Effector CD4-positive, alpha-beta T cell (primary cell): ENCODE measurements at places on chromosomes 2 and 18.

- no peak for DNase-seq
These were observed 8.9 kb upstream of the CHRNA1 start for GRCh38 chr2:174773215-174773614.

- DNase-seq, result no peak
These were observed 107.4 kb downstream of the POLR1A start for GRCh38 chr2:85998071-85998991.

- no peak for DNase-seq
These were observed 336.4 kb downstream of the EIPR1 start for GRCh38 chr2:3041246-3041645.

GRCh38 chr2:9741110-9741509 is 102.2 kb upstream of the TAF1B start:
- no peak for DNase-seq

DNA sequence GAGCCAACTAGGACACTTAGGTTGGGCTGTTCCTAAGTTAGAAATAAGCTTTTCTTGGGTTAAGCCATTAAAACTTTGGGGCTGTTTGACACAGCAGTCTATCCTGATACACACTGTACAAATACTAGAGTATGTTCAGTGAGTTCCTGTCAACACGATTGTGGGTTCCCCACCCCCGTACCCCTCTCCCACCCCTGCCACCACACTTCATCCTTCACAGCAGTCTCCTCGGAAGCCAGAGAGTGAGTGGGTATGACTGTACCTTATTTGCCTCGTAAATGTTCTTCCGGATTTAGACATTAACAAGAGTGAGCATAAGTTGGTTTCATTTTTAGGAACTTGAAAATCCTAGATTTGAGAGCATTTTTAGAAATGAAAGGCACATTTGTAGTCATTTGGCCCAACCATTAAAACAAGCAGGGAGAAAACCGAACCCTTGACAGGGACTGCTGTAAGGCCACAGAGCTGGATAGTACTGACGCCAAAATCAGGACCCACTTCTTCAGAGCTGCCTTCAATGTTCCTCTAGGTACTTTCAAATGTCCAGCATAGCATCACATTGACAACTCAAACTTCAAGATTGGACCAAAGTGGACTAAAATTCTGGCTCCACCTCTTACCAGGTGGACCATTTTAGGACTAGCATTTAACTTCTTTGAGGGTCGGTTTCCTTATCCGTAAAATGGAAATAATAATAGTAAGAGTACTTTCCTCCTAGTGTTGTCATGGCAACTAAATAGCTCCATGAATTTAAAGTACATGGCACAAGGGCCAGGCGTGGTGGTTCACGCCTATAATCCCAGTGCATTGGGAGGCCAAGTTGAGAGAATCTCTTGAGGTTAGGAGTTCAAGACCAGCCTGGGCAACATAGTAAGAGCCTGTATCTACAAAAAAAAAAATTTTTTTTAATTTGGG is 166.3 kb upstream of the SERTAD2 start:
- no peak for DNase-seq

DNA sequence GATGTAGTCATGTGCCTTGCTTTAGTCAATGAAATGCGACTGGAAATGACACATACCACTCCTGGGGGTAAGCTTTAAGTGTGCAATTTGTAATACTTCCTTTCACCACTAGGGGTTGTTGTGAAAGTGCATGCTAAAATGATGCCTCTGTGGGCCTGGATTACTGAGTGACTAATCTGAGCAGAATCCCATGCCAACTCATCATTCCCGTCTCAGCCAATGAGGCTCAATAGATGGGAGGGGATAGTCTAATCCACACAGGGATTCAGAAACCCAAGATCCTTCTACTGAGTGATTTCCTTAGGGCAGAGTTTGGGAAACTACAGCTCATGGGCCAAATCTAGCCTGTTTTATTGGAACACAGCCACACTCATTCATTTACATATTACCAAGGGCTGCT is 54.0 kb downstream of the HRH4 start:
- no peak for DNase-seq

DNA sequence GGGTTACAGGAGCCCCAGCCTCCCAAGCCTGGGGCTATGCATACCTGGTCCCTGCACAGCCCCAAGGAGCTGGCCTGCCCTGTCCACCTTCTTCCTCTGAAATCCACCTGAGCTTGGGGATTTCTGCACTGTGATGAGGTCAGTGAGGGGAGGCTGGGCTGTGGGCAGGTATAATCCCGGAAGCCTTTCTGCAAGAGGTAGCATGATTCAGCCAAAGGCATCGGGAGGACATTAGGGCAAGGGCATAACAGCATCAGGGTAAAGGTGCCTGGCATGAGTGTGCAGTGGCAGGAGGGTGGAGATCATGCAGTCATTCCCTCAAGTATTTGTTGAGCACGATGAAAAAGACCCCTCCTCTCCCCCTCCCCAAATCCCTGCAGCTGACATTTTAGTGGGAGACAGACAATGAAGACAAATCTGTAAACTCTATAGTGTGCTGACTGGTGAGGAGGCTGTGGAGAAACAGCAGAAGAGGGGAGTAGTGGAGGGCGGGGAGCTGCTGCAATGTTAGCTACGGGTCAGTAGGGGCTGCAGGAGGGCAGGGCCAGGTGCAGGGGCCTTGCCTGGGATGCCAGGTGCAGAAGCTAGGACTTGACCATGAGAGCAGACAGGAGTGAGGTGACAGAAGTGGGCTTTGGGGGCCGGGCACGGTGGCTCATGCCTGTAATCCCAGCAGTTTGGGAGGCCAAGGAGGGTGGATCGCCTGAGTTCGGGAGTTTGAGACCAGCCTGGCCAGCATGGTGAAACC is 18.7 kb downstream of the ZFP36L2 start:
- DNase-seq, result no peak

- DNase-seq, result no peak
These were observed 264.7 kb downstream of the METTL4 start for GRCh38 chr18:2306606-2307005.

DNA sequence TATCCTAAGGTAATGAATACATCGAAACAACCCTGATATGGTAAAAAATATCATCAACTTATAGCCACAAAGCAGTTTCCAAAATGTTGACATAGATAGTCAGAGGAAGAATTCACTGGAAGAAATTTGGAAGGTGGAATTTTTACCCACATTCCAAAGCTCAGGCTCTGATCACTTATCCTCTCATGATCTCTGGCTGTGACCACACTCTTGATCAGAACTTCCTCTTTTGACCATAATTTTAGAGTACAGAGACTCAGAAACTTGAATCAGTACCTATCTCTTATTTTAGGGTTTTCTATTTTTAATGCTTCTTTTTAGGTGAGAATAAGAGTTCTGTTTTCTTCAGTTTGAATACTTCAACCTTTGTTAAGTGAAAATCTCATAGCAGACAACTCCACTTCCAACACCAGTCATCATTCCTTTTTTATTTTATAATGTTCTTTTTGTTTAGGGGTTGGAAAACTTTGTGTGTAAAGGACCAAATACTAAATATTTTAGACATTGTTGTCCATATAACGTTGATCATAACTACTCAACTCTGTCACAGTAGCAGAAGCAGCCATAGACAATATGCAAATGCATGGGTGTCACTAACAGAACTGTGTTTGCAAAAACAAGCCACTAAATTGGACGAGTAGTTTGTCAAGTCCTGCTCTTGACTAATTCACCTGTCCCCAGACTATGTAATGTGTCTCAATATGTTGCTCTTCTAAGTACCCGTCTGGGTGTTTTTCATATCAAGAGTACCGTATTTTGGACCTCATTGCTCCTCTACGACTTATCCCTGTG is 891.6 kb upstream of the CRIM1 start:
- DNase-seq, result no peak

GRCh38 chr2:110755491-110756078 is 23.2 kb downstream of the ACOXL start:
- no peak for DNase-seq

GRCh38 chr2:237026981-237027711 is 58.5 kb upstream of the COPS8 start:
- peak; percentile 17 for DNase-seq

DNA sequence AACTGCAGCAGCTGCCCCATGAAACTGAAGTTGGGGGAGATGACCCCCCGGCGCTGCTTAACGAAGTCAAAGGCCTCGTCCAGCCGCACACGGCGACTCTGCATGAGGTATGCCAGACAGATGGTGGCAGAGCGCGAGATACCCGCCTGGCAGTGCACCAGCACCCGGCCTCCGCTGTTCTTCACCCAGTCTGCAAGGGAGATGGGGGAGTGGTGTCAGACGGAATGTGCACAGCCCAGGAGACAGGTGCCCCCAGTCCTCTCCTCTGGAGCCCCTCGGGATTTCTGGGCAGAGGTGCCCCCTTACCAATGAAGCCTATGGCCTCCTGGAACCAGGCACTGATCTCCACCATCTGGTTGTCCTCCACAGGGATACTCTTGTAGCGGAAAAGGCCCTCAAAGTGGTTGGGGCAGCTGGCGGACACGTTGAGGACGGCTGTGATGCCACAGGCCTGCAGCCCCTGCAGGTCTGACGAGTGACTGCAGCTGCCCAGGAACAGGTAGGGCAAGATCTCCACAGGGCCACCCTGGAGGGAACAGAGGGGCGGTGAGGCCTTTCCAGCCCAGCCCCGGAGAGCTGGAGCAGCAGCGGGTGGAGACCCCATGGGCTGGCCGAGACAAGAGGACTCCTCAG is 1.3 kb downstream of the DUSP2 start:
- DNase-seq, result peak; percentile 25

DNA sequence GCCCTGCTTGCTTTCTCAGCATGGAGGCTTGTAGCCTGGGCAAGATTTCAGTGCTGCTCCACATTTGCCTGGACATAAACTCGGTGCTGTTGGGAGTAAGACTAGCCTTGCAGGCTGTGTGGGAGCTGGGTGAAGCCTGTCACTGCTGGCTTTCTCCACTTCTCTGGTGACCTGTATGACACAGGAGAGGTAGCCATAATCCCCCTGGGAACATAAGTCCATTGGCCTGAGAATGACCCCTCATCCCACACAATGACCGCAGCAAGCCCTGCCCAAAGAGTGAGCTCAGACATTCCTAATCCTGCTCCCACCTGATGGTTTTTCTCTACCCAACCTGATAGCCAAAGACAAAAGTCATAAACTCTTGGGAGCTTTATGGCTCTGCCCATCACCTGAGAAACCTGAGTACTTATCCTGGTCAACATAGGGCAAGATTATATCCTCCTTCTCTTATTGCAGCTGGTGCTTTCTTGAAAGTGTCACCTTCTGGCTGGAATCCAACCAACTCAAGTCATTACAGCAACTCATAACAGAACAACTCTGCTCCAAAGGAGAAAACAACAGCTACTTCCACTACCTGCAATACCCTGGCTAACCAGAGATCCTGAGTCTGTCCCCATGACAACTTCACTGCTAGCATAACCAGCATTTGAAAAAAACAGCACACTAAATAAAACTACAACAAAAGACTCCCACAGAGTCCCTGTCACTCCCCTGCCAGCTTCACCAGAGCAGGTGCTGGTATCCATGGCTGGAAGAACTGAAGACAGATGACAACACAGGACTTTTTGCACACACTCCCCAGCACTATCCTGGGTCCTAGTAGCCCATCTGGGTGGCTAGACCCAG is 834.4 kb upstream of the DDX18 start:
- no peak for DNase-seq

DNA sequence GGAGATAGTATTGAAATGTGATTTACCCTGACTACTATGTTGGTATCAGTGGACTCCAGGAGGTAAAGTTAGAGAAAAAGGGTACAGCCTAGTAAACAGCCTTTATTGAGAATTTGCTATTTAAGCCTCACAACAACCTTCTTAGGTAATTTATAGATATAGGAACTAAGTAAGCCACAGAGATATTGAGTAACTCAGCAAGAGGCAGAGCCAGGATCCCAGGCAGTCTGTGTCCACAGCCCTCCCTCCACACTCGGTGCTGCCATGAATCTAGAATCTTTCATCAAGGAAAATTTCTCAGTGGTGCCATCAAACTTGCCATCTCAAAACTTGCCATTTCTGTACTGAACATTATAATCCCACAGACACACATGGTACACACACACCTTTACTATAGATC is 170.9 kb downstream of the CAPN13 start:
- no peak for DNase-seq

DNA sequence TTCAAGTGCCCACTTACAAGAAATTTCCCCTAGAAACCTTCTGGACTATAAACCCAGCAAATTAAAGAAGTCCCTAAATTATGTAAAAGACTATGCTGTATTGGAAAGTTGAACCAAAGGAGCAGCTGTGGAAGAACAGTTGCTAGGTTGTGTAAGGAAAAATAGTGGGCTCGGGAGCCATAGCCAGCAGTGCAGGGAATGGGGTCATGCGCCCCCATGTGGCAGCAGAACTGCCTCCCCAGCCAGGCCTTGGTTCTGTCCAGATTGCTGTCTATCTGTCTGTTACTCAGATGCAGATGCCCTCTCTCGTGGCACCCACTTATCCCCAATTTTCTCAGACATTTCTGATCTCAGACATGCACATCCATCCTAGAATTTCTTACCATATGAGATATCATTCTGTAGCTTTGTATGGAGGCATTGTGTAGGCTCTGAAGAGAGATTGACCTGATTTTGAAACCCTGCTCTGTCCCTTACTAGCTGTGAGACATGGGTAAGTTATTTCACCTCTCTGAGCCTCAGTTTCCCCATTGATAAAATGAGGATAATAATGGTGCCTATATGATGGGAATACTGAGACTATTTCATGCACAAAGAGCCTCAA is 258.3 kb downstream of the SS18 start:
- no peak for DNase-seq
